ENCODE measurements at places on chromosomes 3 and 15.

DNA sequence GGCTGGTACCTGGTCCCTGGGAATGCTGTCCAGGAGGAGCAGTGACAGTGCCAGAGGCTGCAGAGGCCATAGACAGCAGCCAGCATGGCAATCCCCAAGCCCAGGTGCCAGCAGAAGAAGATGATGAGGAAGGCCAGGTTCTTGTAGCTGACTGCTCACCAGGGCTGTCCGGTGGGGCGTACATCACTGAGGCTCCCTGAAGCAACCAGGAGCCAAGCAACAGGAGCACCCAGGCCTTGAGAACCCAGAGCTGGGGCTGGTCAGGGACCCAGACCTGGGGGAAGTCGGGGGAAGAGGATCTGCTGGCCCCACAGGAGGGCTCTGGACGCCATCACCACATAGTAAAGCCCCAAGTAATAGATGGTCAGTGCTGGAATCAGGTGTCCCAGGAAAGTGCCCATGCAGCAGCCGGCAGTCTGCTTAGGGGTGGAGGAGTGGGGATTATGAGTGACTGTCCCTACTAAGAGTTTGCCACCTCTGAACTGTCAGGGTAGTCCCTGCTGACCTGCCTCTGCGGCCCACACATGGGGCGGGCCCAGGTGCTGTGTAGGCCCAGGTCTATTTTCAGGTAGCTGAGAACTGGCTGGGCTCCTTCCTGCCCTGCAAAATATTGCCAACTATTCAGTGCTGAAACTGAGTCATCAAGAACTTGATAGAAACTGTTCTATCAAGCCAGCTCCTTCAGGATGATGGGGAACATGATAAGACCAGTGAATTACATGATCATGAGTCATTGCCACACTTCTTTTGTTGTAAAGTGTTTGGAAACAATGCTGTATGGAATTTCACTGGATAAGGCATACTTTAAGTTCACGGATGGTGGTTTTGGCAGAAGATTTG, 68.7 kb downstream of the CHRD start:
- no peak for DNase-seq

DNA sequence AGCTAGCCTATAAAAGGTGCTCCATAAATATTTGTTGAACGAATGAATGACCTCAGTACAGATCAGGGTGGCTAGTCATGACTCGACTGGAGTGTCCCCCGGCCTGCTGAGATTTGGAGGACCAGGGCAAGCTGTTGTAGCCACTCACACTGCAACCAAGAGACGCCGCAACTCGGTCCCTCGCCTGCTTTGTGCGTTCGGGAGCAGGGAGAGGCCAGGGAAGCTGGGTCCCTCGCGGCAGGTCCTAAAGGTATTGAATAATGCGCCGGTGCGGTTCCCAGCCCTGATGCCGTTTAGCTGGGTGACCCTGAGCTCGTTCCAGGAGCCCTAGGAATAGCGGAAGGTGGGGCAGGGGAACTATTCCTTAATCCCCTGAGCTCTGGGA, 1.8 kb downstream of the IGDCC4 start:
- DNase-seq, result no peak

DNA sequence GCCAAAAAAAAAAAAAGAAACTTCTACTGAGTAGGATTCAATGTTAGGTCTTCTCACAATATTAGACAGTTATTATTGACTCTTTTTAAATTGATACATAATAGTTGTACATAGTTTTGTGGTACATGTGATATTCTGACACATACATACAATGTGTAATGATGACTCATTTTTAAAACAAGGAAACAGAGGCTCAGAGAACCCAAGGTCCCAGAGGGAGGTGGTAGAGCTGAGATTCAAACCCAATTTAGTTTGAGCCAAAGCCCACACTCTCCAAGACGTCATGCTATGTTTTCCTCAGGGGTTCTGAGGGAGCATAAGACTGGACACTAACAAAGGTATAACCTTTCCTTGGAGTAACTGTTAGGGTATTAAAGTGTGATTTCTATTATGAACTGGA, 40.6 kb downstream of the MYO5C start:
- no peak for DNase-seq

GRCh38 chr3:901953-902778, 190.7 kb upstream of the CNTN6 start:
- no peak for DNase-seq

DNA sequence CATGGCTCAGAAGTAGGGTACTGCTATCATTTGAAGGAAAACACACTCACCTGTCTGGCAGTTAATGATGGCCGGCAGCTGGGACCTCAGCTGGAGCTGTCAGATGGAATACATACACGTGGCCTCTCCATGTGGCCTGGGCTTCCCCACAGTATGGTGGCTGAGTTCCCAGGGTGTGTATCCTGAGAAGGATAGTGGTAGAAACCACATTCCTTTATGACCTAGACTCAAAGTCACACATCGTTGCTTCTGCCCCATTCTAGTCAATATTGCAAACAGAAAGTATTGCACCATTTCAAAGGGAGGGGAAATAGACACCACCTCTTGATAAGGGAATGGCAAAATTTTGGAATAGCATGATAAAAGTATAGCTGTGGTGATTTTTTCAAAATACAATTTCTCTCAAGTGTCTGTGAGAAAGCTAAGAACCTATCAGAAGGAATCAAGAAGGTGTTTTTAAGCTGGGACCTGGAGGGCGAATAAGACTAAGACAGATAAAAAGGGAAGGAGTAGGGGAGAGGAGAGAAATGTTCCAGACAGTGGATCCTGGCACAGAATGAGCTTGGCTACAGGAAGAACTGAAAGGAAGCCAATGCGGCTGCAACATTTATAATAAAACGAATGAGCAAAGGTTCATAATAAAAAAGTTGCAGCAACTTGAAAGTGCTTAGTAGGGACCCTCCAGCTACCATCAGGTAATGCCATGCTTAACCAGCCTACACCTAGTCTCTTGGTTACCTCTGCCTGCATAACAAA, 40.1 kb upstream of the GALNT15 start:
- no peak for DNase-seq

DNA sequence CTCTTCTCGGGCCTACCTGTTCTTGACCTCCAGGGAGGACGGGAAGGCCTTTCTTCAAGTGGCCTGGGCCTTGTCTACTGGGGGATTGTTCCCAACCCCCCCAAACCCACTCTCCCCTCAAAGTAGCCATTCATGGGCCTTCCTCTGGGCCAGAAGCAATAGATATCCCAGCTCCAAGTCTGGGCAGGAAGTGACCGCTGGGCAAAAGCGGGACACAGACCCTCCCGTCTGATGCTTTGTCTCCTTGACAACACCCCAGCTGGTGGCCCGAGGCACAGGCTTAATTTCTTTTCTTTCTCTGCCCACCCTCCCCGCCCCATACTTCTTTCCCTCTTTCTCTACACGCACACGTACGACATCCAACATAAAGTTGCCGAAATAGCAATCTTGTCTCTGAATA, 41.4 kb upstream of the FEZF2 start:
- DNase-seq, result no peak

GRCh38 chr15:87293031-87293430, 963.5 kb downstream of the NTRK3 start:
- no peak for DNase-seq

DNA sequence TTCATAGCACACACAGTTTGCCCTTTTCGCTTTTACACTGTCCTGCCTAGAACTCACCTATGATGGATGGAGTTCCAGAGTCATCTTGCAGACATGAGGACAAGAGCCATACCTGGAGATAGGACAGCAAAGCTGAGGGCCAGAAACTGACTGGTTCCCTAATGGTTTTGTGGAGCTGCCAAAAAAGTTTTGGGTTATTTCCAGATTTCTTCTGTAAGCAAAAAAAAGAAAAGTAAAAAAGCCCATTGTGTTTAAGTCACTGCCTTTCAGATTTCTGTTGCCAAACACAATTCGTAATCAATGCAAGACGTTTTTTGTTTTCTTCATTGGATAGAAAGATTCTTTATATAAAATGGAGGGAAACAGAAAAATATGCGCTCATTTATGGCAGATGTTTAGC, 42.4 kb upstream of the KY start:
- DNase-seq, result no peak

GRCh38 chr3:118909763-118910162, 124.9 kb downstream of the IGSF11 start:
- DNase-seq, result no peak

GRCh38 chr3:178155521-178155920, 380.7 kb upstream of the KCNMB2 start:
- DNase-seq, result peak; percentile 24

GRCh38 chr3:78762121-78762520, 1005.7 kb downstream of the ROBO1 start:
- DNase-seq, result no peak

DNA sequence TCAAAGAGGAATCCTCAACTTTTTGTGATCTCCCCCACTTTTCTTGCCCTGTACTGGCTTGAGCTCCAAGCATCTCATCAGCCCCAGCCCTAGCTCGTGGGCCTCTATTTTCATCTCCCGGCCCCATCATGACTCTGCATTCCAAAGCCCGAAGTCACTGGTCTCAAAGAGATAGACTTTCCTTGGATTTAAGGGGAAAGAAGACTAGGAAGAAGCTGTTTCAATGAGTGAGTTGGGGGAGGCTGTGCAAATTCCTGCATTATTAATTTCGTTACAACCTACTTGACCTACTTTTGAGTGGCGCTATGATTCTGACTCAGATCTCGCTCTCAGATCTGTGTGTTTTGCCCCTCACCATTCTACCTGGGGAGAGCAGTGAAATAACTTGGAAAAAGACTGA, 266.6 kb upstream of the TBL1XR1 start:
- no peak for DNase-seq

GRCh38 chr3:181610973-181611265, 100.8 kb upstream of the SOX2 start:
- no peak for DNase-seq

All from NCI-H1092 (cell line).